ENCODE measurements at places on chromosomes 7 and 10.

- H3K4me3 ChIP-seq: no peak overlapping the region
- peaks cover 13% of the 10 kb centered on the region for H3K4me1 ChIP-seq
- no peak overlapping the region for H3K27ac ChIP-seq
- DNase-seq: no peak
These were observed 205.7 kb downstream of the EBF3 start for GRCh38 chr10:129758207-129759021.

DNA sequence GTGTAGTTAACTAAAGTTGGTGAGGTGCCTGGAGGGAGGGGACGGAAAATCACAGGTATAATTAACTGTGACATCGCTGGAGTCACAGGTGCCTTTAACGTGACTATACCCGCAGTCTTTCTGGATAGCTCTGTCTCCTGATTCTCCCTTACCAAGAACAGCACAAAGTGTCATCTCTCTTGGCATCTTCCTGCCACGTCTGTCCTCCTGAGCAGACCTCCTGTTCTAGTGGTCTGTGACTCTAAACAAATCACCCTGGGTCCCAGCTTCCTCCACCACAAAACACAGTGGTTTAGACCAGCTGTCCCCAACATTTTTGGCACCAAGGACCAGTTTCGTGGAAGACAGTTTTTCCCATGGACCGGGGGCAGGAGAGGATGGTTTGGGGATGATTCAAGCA lies 90.5 kb downstream of the CALN1 start:
- H3K27ac ChIP-seq: no peak overlapping the region
- H3K27me3 ChIP-seq: no peaks in the 10 kb centered on the region
- H3K36me3 ChIP-seq: no peaks in the 10 kb centered on the region
- DNase-seq: no peak

- no peaks in the 10 kb centered on the region for H3K36me3 ChIP-seq
- H3K4me1 ChIP-seq: no peaks in the 10 kb centered on the region
- H3K27me3 ChIP-seq: no peaks in the 10 kb centered on the region
- DNase-seq: no peak
- no peak overlapping the region for H3K4me3 ChIP-seq
These were observed 338.1 kb downstream of the ACTR3B start for GRCh38 chr7:153097511-153098201.

DNA sequence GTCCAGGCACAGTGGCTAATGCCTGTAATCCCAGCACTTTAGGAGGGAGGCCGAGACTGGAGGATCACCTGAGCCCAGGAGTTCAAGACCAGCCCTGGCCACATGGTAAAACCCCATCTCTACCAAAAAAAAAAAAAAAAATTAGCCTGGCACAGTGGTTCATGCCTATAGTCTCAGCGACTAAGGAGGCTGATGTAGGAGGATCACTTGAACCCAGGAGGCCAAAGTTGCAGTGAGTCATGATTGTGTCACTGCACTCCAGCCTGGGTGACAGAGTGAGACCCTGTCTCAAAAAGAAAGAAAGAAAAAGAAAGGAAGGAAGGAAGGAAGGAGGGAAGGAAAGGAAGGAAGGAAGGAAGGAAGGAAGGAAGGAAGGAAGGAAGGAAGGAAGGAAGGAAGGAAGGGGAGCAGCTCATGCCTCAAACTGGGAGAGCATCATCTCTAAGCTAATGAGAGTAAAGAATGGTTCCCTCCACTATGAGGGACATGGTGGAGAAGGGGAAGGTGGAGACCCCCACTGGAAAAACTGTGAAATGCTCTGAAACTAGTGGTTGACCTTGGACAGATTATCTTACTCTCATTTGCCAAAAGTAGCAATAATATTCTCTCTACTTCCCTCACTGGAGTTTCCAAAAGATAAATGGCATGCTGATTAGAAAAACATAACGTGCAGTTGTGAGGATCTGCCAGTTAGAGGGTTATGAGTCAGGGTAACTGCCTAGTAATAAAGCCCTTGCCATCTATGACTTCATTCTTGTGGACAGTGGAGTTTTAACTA lies 16.8 kb downstream of the GIMAP5 start:
- no peak overlapping the region for H3K4me3 ChIP-seq
- H3K27ac ChIP-seq: peak overlapping the region; percentile 98
- no peaks in the 10 kb centered on the region for H3K36me3 ChIP-seq
- H3K4me1 ChIP-seq: peaks cover 75% of the 10 kb centered on the region

GRCh38 chr10:113561214-113561613 lies 8.4 kb downstream of the HABP2 start:
- H3K27me3 ChIP-seq: peaks cover 27% of the 10 kb centered on the region
- peaks cover 9% of the 10 kb centered on the region for H3K4me1 ChIP-seq
- no peak overlapping the region for H3K27ac ChIP-seq
- no peak for DNase-seq
- H3K36me3 ChIP-seq: no peaks in the 10 kb centered on the region
- no peak overlapping the region for H3K4me3 ChIP-seq

GRCh38 chr10:22461891-22462290 lies 116.6 kb downstream of the SPAG6 start:
- H3K36me3 ChIP-seq: no peaks in the 10 kb centered on the region
- no peak overlapping the region for H3K27ac ChIP-seq
- H3K4me1 ChIP-seq: no peaks in the 10 kb centered on the region
- H3K27me3 ChIP-seq: no peaks in the 10 kb centered on the region
- DNase-seq: no peak
- H3K4me3 ChIP-seq: no peak overlapping the region

GRCh38 chr10:83937826-83938225 lies 201.5 kb upstream of the GHITM start:
- H3K4me3 ChIP-seq: no peak overlapping the region
- DNase-seq: no peak
- no peaks in the 10 kb centered on the region for H3K36me3 ChIP-seq
- no peaks in the 10 kb centered on the region for H3K4me1 ChIP-seq
- no peaks in the 10 kb centered on the region for H3K27me3 ChIP-seq
- H3K27ac ChIP-seq: no peak overlapping the region

DNA sequence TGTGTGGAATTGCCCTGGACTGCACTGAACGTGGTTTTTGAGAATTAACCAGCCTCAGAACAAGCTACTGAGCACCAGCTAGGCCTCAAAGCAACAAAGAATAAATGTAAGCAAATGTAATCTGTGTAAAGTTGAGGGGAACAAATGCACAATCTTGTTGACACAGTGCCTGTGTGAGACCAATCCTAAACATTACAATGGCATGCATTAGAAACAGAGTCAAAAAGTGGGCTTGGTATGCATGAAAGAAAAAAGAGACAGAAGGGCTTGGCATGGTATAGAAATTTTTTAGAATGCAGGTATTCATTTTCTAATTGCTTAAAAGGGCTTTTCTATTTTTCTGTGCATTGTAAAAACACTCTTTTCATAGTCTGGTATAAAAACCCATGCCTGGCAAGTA lies 224.3 kb downstream of the POU6F2 start:
- H3K36me3 ChIP-seq: no peaks in the 10 kb centered on the region
- no peak for DNase-seq
- H3K27ac ChIP-seq: no peak overlapping the region
- no peak overlapping the region for H3K4me3 ChIP-seq
- H3K27me3 ChIP-seq: no peaks in the 10 kb centered on the region

GRCh38 chr7:111383133-111383532 lies 179.2 kb downstream of the IMMP2L start:
- H3K27me3 ChIP-seq: no peaks in the 10 kb centered on the region
- H3K4me1 ChIP-seq: no peaks in the 10 kb centered on the region
- H3K36me3 ChIP-seq: peaks cover 2% of the 10 kb centered on the region

- no peak overlapping the region for H3K4me3 ChIP-seq
- DNase-seq: no peak
- no peaks in the 10 kb centered on the region for H3K36me3 ChIP-seq
- no peaks in the 10 kb centered on the region for H3K4me1 ChIP-seq
These were observed 57.3 kb upstream of the MET start for GRCh38 chr7:116614499-116615262.
